ENCODE measurements at places on chromosomes 1 and 21.

- DNase-seq, result no peak
Observed at GRCh38 chr1:69077633-69078032, 490.1 kb upstream of the LRRC7 start.

GRCh38 chr1:169588785-169589485, 2.7 kb upstream of the F5 start:
- no peak for DNase-seq

- no peak for DNase-seq
Observed at GRCh38 chr1:44792736-44793502, 4.9 kb upstream of the BEST4 start.

GRCh38 chr1:155976062-155976912, 2.1 kb downstream of the ARHGEF2 start:
- DNase-seq, result no peak

DNA sequence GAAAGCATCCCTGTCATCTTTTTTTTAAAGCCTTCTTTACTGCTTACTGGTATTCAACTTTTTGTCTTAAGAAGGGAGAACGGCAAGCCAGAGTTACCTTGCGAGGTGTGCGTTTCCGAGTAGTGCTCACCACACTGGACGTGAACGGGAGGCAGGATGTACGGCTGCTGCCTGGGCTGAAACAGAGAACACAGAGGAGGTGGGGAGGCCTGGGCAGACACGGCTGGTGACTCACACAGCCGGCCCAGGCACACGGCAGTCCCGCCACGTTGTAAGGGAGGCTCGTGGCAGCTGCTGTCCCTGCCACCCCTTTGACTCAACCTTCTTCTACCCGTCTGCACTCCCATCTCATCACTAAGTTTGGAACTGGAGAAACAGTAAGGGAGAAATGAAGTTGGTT, 105.8 kb downstream of the SMYD2 start:
- peak; percentile 87 for DNase-seq

GRCh38 chr21:20329636-20330035, 668.6 kb upstream of the NCAM2 start:
- no peak for DNase-seq

DNA sequence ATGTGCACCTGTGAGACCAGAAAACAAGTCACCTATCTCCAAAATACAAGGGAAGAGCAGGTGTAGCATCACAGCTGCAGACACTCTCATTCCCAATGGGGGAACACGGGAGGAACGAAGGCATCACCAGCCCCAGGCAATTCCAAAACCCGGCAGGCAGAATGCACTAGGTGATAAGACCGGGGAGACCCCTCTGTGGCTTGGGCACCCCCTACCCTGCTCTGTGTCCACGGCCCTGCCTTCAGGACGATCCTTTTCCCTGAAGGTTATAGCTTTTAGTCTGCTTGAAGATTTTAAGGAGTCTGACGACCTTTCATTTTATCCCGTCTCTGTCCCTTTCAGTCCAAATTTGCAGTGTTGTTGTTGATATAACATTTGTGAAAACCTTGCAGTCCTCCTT, 19.2 kb downstream of the TRPM2 start:
- no peak for DNase-seq

DNA sequence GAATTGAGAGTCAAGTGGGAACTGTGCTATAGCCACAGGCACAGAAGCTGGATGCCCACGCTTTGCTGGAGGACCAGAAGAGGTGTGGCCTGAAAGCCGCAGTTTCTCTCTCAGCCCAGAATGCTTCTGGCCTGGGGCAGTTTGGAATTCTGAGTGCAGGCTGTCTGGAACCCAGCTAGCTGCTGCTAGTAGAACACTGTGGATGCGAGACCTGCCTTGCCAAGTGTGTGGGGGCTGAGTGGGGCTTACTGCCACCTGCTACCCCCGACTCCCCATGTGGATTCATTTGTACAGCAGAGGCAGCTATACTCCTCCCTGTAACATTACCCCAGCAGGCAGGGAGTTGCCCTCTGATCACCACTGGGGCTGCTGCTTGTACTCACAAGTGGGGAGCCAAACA, 12.2 kb downstream of the ADAMTS1 start:
- DNase-seq, result no peak

- no peak for DNase-seq
Observed at GRCh38 chr21:41689289-41689583, 77.6 kb downstream of the RIPK4 start.

- DNase-seq, result peak; percentile 24
Observed at GRCh38 chr1:37473431-37474045, 842 bp upstream of the ZC3H12A start.

- no peak for DNase-seq
Observed at GRCh38 chr1:22527555-22528296, 35.6 kb upstream of the EPHA8 start.

GRCh38 chr1:179728271-179728670, 14.8 kb upstream of the FAM163A start:
- DNase-seq, result no peak

DNA sequence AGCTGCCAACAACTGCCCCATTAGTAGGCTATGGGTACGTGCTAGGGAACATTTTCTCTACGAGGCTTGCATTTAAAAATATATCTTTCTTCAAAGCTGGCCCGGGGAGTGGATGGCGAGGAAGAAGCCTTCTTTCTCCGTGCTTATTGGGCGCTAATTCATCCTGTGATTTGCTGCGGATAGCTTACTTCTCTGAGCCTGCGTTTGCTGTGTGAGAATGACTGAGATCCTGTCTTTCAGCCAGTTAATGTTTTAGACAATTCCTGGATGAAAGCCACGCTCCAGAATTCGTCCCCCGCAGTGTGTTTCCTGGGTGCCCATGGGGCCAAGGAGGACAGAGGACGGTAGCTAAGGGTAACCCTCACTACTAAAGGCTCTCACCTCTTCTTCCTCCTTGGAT, 57.8 kb upstream of the TARBP1 start:
- DNase-seq, result no peak

- DNase-seq, result no peak
Observed at GRCh38 chr1:199907361-199907760, 120.1 kb upstream of the NR5A2 start.

- DNase-seq, result no peak
Observed at GRCh38 chr21:43940329-43941050, 71.6 kb upstream of the TRAPPC10 start.

- DNase-seq, result no peak
Observed at GRCh38 chr1:9639227-9639626, 12.3 kb upstream of the PIK3CD start.

GRCh38 chr1:2513939-2514652, 12.3 kb downstream of the PANK4 start:
- no peak for DNase-seq

DNA sequence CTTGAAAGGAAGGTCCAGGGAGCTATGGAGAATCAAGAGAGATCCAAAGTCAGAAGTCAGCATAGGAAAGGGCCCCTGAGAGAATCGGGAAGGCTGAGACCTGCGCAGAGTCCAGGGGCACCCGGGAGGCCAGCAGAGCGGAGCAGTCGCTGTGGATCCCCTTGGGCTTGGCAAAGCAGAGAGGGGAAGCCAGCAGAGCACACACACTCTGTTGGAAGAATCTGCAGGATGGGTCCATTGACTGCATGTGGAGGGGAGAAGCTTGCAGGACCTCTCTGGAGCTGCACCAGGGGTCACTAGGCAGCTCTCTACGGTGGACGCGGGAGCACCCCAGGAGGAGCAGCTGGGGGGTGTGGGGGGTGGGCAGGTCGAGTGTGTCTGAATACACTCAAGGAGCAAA, 6.4 kb downstream of the RIPK4 start:
- DNase-seq, result no peak

DNA sequence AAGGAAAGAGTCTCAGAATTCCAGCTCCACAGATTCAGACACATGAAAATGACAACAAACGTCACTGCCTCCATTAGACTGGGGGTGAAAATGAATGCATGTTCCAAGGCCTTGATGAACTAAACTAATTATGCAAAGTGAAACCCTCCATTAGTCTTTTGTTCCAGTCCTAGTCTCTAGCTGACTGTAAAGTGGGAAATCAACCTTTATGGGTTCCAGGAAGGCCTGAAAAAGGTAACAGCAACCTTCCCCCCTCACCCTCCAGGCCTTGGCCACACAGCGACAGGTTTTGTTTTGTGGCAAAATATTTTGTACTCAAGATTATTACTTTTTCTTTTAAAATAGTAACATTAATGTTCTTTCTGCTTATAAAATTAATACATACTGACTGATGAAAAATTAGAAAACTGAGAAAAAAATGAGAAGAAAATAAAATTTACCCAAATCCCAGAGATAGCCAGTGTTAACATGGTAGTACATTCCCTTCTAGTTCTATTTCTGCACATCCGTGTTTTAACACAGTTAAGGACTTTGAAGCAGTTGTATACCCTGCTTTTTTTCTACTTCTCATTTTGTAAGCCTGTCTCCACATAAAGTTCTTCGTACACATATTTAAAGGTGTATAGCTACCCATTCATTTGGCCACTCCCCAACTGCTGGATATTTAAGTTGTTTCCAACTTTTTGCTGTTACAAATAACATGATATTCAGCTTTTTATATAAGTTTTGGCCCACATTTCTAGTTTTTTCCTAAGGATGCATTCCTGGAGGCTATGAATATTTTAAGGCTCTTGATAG, 60.9 kb downstream of the CD2 start:
- DNase-seq, result no peak

DNA sequence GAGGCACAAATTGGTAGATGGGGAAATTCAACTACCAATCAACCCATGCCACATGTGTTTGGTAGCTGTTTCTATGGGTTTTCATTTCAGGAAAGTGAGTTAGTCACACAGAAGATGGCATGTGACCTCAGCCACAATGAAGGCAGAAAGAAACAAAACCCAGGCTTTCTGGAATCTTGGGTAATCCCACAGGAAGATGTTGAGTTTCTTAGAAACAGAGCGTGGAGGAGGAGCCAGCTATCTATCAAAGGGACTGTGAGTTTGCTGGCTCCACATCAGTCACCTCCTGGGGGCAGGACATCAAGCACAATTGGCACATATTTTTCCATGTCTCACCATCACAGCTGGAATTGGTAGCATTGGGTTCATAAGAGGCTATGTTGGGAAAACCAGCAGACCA, 188.9 kb upstream of the PLXNA2 start:
- peak; percentile 64 for DNase-seq

DNA sequence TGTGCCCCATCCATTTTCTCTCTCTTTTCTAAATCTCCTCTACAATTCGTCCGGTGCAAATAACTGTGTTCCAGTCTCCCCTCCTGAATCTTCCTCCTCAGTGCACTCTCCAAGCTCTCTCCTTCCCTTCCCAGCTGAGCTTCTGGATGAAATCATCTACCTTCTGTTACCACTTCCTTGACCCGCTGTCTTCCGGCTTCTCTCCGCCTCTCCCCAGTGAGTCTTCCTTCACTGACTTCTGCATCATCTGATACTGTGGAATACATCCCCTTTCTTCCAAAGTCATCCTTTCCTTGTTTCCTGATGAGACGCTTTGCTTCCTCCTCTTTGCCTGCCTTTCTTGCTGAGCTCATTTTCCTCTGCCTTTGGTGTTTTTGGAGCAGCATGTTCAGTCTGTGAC, 96.9 kb downstream of the MAB21L3 start:
- DNase-seq, result no peak

GRCh38 chr1:45848097-45848496, 44.7 kb downstream of the MAST2 start:
- DNase-seq, result no peak

GRCh38 chr1:218817691-218818465, 355.8 kb upstream of the LYPLAL1 start:
- DNase-seq, result no peak

GRCh38 chr1:64006276-64007051, 197.0 kb upstream of the UBE2U start:
- DNase-seq, result peak; percentile 83

GRCh38 chr1:19815801-19816736, 986 bp upstream of the RNF186 start:
- DNase-seq, result no peak

GRCh38 chr21:45502006-45502345, 40.3 kb downstream of the SLC19A1 start:
- DNase-seq, result no peak

DNA sequence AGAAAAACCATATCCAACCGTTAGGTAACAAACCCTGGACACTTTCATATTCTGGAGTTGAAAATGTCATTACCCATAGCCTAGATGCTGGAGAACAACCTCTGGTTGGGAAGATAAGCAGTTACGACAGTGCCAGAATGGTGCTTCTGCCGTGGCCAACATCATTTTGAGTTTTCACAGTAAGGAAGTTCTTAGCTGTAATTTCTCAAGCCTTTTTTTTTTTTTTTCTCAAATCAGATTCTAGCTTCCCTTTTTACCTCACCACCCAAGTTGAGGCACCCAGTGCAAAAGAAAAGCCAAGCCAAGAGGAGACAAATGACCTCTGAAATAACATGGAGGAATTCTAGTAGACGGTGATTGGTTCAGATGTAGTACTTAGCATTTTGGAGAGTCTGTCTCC, 21.8 kb downstream of the PPT1 start:
- no peak for DNase-seq

DNA sequence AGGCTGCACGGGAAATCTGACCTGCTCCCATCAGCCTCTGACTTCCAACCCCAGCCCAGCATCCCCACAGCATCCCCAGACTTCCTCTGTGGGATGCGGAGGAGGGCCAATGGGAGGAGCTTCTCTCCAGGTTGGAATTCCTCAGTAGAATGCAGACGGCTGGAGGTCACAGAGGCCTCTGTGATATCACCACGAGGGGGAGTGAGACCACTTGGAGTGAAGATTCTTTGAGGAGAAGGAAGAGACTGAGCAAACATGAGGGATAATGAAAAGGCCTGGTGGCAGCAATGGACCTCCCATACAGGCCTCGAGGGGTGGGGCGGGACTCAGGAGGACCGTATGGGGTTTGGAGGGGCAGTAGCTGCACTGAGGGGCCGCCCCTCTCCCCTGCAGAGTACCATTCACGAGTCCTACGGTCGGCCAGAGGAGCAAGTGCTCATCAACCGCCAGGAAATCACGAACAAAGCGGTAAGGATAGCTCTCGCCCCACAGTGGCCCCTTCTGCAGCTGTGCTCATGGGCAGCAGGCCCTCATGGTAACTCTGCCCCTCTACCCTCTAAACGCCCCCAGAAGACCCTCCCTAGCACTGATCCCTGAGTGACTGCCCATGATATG, at the start of gene CATSPER4:
CATSPER4 (plus strand) TSS at position 230 of the 615 bp plus-strand sequence; CDS start at position 256, 26 bp downstream.
- DNase-seq, result peak; percentile 64

GRCh38 chr1:15343099-15343498, 66.6 kb upstream of the EFHD2 start:
- DNase-seq, result no peak

GRCh38 chr1:170071378-170071777, 3.1 kb downstream of the KIFAP3 start:
- DNase-seq, result no peak

GRCh38 chr1:46948629-46949416, 7.5 kb upstream of the CYP4A11 start:
- no peak for DNase-seq

GRCh38 chr1:156475568-156476500, 24.7 kb downstream of the MEF2D start:
- DNase-seq, result no peak

GRCh38 chr1:200674838-200675587, 5.3 kb upstream of the DDX59 start:
- DNase-seq, result no peak

Measured in RCC 7860 (cell line).